Choroid plexus epithelial cell (primary cell): ENCODE measurements at places on chromosomes 13 and 19.
A peak's percentile ranks its signal among the peaks of the same experiment; 100 is the strongest.

DNA sequence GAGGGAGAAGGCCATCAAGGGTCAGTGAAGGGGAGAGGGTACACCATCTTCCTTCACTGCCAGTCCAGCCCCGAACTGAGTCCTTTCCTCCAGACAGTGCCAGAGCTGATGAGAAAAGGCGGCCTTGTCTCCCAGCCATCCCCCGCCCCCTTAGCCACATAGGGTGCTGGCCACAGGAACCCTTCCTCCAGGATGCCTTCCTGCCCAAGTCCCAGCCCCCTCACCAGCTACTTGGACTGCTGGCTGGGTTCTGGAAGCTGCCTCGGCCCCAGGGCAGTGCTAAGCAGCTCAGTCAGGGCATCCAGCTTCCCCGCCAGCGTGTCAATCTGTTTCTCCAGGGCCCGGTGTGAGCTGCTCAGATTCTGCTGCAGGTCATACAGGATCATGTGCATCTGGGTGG lies 12.6 kb upstream of the SMG9 start:
- DNase-seq = no peak

GRCh38 chr19:43910884-43911283 lies 24.2 kb downstream of the ZNF45 start:
- DNase-seq = no peak

GRCh38 chr13:97224544-97225300 lies 2.6 kb downstream of the MBNL2 start:
- DNase-seq = peak; percentile 73

- DNase-seq = no peak
These were observed 40.1 kb downstream of the F2RL3 start for GRCh38 chr19:16928916-16929315.

GRCh38 chr13:99104396-99104795 lies 96.3 kb upstream of the UBAC2 start:
- DNase-seq = no peak

- no peak for DNase-seq
These were observed 291.1 kb upstream of the ARGLU1 start for GRCh38 chr13:106858903-106859532.

GRCh38 chr13:74037762-74038161 lies 96.4 kb downstream of the KLF12 start:
- no peak for DNase-seq

GRCh38 chr13:98447130-98447529 lies 129.8 kb downstream of the STK24 start:
- no peak for DNase-seq

DNA sequence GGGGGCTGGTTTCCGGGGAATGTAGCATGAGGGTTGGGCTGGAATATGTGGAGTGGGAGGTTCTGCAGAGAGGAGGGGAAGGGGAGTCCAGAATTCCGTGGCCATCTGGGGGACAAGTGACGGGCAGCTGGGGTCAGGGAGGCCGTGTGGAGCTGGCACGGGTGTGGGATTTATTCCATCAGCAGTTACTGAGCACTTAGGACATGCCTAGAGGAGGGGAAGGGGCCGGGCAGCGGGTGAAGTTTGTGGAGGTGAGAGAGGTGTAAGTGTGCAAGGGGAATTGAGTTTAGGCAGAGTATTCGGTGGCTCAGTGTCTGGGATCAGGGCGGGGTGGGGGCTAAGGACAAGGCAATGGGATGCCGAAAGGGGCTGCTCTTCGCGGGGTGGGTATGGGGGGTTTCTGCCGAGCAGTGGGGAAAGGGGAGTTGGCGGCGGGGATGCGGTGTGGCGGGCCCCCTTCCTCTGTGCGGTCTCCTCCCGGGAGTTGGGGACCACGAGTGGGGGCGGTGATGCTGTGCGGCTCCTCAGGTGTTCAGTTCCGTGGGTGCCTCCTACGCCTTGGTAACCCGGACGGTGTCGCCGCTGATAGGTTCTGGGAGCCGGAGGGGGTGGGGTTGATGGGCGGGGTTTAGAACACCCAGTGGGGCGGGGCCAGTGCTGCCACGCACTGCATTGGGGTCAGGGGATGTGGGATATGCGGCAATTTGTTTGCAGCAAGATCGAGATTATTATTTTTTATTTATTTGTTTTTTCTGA lies 5.4 kb downstream of the CCDC61 start:
- DNase-seq = peak; percentile 35

DNA sequence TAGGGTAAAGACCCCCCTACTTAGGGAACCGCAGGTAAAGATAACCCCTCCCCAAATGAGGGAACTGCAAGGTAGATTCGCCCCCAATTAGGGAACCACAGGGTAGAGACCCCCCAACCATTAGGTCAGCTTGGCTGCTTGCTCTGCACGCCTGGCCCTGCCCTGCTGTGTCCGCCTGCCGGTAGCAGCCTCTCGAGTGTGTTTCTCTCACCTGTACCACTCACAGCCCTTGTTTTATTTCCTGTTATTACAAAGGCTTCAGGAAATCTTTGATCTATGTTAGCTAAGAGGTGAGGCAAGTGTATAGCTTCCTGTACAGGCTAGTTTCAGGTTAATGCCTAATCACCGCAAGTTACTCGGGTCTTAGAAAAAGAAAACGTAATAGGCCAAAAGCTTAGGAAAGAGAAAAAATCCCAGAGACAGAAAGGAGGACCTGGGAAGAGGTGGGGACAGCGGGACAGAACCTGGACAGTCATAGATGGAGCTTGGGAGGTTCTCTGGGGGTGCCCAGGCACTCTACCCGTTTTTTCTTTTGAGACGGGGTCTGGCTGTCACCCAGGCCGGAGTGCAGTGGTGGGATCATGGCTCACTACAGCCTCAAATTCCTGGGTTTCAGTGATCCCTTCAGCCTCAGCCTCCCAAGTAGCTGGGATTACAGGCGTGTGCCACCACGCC lies 23.1 kb upstream of the EIF3G start:
- no peak for DNase-seq

DNA sequence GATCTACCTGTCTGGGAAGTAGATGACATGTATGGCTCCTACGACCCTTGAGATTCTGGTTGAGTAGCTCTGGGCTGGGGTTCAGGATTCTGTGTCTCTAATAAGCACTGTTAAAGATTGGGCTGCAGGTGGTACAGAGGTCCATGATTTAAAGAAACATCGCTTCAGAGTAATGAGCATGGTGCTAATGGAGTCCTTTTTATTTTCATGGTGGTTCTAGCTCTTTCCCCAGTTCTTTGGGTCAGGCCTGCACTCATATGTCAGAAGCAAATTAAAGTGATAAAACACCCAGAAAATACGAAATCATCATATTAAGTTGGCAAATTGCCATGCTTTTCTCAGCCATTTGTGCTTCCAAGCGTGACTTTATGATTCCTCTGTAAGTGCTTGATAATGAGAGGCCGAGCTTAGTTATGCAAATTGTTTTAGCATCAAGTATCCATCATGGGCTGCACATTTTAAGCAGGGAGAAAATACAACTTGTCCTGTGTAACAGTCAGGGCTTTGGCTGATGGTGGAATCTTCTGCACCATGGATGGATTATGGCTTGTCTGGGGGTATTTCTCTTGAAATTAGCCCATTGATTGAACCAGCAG lies 45.1 kb downstream of the MTUS2 start:
- no peak for DNase-seq

DNA sequence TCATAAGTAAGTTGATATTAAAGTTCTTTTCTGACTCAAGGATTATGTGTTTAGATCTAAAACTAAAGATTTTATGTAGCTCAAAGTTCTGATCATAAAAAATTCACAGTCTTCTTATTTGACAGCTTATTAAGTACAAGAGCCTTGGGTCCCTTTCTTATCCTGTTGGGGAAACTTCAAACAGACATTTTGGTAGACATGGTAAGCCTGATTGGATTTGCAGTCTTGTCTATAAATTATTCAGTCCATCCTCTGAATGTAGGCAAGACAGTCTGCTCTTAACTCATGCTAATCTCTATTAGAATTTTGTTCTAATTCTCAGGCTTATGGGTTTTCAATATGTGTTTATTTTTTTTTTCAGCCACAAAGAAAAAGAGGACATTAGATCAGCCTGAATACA lies 1718.7 kb upstream of the SLC10A2 start:
- DNase-seq = no peak

DNA sequence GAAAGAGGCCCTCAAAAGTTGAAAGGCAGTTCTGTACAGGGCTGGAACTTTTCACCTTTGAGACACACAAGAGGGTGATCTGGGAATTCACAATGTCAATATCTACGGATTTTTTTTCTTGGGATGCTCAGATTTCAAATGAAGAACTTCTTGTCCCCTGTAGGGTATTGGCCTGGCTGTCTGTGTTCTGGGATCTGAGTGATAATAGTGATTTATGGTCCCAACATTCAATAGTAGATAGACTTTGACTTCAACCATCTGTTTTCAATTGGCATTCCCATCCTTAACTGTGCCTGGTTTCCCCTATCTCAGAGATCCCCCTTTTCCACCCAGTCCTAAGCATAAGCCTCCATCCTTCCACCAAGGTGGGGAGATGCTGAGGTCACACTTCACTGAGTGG lies 274.1 kb downstream of the COG6 start:
- no peak for DNase-seq

DNA sequence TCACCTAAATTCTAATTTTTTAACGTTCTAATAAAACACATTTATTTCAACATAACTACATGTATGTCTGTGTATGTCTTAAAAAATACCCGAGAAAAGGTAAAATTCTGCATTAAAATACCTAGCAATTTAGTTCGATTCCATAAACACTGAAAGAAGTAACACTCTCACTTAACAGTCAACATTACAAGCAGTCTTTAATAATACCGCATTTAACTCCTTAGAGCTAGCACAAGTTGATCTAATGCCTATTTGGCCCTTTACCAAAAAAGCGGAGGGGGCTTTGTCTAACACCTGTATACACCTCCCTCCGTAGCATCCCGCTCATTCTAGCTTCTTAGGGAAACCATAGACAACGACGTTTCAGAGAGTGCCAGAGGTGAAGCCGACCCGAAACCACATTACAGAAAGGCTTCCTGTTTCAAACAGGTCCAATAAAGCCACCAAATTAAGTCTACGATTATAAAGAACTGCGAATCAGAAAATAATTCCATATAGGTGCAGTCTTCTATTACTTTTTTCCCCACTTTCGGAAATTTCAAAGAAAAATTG lies 1.2 kb downstream of the SPART start:
- DNase-seq = peak; percentile 31

DNA sequence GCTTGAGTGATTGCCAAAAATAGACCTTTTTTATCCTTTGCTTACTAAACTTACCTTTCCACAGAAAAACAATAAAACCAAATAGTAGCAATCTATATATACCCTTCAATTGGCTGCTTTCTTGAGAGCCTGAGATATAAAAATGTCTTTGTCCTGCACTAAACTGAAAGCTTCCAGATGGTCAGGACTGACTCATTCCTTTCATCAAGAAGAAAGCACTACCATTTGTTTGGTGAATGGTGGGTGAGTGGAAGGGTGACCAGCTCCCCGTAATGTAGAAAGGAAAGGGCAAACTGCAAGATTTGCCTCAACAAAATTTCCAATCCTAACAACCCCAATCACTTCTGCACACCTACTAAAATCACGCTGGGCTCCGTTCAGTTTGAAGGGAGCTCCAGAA lies 67.8 kb downstream of the SACS start:
- no peak for DNase-seq

GRCh38 chr19:56163097-56163496 lies 12.7 kb upstream of the GALP start:
- DNase-seq = no peak

- DNase-seq = no peak
These were observed 19.5 kb downstream of the WDFY2 start for GRCh38 chr13:51603716-51604115.
